ENCODE measurements at places on chromosomes 1 and 21.

- no peak for DNase-seq
These were observed 2.6 kb upstream of the DVL1 start for GRCh38 chr1:1351511-1352427.

DNA sequence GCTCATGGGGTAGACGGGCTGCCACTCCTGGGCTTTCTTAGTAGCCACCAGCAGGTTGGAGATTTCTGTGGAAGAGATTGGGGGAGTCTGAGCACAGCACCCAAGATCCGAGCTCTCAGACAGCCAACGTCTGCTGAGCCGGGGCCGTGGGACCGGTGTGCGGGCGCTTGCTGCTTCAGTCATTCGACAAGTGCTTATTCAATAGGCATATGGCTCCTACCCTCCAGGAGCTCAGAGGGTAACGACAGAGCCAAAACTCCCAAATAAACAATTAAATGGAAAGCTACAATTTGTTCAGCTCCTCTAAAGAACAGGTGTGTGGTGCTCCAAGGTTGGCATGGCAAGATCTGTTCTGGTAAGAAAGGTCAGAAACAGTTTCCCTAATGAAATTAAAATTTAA, 106.0 kb downstream of the RAVER2 start:
- DNase-seq: no peak

- DNase-seq: no peak
These were observed 31.5 kb downstream of the OLIG1 start for GRCh38 chr21:33101300-33101911.

- DNase-seq: no peak
These were observed 66.3 kb downstream of the MAP3K7CL start for GRCh38 chr21:29196670-29197191.

DNA sequence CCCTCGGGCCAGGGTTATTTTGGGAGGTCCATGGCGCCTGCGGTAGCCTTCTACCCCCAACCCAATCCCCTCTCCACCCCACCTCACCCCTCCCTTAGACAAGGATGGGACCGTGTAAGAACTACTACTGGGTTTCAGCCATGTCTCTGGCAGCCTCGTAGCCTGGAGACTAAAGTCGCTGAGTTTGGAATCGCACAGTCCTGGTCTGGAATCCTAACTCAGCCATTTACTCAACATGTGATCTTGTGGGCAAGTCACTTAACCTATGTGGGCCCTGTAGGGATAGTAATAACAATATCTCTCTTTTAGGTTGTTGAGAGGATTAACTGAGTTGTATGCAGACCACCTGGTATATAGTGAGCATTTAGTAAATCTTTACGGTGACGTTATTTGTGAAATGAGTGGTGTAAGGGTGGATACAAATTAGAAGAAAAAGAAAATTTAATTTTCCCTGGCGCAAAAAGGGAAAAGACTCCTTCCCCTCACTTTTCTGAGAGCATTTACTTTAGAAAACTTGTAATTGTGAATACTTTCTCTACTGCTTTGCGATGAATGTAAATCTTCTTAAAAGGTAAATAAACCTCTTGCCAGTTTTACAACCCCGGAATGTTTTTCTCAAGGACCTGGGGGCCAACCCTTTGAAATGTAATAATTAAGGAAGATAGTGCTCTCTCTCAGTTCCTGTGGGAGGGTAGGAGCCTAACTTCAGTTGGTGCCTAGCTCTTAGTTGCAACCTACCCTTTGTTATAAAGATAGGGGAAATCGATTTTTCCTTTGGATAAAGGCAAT, 615 bp upstream of the MRPS15 start:
- DNase-seq: peak; percentile 38

DNA sequence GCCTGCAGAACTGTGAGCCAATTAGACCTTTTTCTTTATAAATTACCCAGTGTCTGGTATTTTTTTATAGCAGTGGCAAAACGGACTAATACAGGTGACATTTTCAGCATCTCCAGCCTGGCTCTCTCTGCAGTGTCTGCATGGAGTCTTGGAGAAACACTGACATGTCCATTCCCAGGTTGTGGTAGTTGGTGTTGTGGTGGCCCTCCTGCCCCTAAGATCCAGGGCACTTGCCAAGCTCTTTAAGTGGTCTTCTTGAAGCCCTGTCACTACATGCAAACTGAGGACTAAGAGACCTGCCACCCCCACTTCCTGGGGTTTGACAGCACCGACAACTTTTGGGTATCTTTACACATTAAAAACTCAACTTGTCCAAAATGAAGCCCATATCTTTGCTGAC, 419.4 kb downstream of the NPHP4 start:
- no peak for DNase-seq

- DNase-seq: no peak
These were observed 1.1 kb upstream of the PRXL2B start for GRCh38 chr1:2585318-2586092.

GRCh38 chr1:19385869-19386591, 73.9 kb downstream of the SLC66A1 start:
- DNase-seq: no peak

- no peak for DNase-seq
These were observed 36.3 kb upstream of the RAP1GAP start for GRCh38 chr1:21705303-21705980.

GRCh38 chr1:109669246-109669948, 1.5 kb downstream of the GSTM2 start:
- DNase-seq: no peak

GRCh38 chr1:27166929-27167328, 12.0 kb upstream of the SLC9A1 start:
- no peak for DNase-seq

- DNase-seq: no peak
These were observed 130.7 kb downstream of the FAM78B start for GRCh38 chr1:166036092-166036491.

DNA sequence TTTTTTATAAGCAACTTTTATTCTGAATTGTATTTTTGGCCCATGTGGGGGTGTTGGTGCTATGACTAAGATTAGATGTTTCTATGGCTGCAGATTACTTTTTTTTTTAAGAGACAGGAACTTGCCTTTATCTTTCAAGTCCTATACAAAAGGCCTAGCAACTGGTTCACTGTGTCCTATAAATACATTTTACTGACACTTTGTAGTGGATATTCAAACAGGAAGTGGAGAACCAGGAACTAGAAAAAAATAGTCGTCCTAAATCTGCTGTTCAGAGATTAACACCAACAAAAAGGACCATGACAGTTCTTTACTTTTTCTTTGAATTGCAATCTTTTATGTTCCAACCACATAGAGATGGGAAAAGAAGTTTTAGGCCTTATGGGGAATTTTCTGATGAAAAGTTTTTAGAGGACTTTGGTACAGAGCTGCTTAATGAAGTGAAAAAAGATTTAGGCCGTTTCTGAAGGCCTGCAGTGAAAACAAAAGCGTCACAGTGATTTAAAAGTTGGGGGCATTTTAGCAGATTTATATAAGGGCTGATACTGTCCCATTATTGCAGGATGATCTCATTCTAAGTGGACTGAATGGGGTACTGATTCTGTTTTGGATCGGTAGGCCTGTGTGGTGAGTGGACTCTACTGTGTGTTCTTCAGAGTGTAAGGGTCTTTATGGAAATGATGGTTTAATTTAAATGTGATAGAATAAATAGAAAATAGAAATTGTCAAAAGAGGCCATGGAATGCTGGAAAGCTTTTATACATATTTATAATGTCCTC, 136.4 kb upstream of the DEPDC1 start:
- DNase-seq: no peak

GRCh38 chr1:155178441-155179111, 4.9 kb downstream of the TRIM46 start:
- no peak for DNase-seq

- DNase-seq: no peak
These were observed 291.4 kb downstream of the LRRC40 start for GRCh38 chr1:69913977-69914376.

DNA sequence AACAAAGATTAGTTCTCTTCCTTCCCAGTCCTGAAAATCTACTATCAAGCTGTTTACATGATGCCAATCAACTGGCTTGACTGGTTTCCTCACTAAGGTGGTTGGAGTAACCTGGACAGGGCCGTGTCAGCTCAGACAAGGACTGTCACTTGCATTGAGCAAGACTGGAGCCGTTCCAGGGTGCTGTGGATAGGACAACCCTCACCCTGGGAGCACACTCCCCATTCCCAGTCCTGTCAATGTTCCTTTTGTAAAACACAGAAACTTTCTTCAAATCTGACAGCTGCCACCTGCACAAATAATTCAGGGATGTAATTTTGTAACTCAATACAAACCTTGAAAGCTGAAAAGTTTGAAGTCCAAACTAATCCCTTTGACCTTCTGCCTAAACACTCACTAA, 31.4 kb downstream of the PLPP3 start:
- no peak for DNase-seq

- no peak for DNase-seq
These were observed 14.0 kb downstream of the SFPQ start for GRCh38 chr1:35178874-35179380.

- no peak for DNase-seq
These were observed 21.3 kb downstream of the SCAF4 start for GRCh38 chr21:31710586-31710985.

GRCh38 chr1:166488327-166488726, 321.5 kb upstream of the FAM78B start:
- no peak for DNase-seq

DNA sequence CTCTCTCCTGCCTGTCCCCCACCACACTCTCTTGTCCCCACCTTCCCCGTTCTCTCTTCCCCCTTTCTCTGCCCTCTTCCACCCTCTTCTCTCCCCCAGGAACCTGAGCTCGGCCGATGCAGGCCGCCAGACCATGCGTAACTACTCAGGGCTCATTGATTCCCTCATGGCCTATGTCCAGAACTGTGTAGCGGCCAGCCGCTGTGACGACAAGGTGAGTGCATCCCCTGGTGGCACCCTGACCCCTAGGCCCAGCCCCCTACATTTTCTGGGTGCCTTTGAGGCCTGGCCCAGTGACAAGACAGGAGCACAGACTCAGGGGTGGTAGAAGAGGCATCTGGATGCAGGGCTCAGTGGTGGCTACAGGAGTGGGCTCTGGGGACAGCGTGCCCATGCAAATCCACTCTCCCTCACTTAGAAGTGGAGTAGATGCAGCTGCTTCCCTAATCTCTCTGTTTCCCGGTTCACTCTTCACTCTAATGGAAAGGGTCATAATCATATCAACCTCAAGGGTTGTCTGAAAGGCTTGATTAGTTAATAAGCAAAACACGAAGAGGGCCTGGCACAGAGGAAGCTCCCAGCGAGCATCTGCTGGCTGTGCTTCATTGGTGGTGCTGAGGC, 37.0 kb downstream of the PKP1 start:
- peak; percentile 47 for DNase-seq

DNA sequence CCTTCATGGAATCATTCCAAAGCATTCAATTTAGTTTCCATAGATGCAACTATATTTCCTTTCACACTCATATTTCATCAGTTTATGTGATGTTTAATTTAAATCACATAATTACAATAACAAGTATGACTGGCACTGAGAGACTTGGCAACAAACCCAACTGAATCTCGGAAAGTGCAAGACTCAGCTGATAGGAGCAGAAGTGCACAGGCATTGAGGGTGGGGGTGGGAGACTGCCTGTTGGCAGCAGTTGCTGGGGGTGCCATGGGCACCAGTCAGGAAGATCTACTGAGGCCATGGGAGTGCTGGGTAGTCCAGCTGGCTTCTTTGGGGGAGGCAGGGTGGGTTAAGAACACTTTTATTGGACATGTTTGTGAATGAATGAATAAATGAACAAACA, 10.4 kb upstream of the HMGB4 start:
- no peak for DNase-seq

DNA sequence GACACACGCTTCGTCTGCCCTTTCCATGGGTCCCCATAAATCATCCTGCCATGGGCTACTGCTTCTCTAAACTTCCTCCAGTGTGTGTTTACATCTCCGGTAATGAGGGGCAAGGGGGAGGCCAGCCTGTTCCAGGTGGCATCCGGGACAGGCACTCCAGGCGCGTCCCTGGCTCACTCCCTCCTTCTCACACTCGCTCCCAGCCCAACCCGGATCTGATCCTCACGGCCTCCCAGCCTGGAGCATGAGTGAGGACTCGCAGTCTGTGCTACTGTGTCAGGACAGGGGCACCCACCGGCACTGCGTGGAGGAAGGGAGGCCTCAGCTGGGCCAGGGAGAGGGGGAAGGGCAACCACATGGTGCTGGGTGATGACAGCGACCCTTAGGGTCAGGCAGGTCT, 225.4 kb downstream of the TRABD2B start:
- DNase-seq: no peak

DNA sequence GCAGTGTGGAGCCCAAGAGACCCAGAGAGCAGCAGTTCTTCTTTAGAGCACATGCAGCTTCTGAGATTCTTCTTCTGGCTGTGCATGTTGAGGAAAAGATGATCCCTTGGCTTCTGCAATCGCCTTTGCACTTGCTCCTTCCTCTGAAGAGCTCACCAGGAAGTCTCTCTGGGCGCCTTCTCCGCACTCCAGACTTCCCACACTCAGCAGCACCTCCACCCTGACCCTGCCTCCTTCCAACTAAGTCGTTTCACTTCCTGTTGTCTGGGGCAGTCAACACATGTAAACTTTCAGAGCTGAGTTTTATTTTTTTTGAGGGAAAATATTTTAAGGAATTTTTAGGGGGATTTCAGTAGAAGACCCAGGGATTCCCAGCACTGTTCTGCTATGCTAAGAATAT, 73.4 kb upstream of the F3 start:
- DNase-seq: no peak

DNA sequence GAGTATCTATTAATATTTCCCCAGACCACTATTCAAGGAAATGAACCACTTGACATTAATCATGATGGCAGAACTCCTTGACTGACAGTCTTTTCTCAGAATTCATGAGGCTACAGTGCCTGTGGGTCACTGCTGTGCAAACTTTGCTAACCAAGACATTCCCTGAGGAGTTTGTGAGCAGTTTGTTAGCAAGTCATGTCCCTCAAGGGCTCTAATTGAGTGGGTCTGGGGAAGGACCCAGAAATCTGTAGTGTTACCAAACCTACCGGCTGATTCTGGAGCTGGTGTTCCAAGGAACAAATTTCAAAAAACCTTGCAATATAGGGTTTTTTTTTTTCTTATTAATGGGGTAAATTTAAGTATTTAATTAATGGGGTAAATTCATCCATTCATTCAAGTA, 103.2 kb upstream of the VANGL1 start:
- DNase-seq: no peak

- no peak for DNase-seq
These were observed 277.6 kb downstream of the KIF26B start for GRCh38 chr1:245432228-245432875.

DNA sequence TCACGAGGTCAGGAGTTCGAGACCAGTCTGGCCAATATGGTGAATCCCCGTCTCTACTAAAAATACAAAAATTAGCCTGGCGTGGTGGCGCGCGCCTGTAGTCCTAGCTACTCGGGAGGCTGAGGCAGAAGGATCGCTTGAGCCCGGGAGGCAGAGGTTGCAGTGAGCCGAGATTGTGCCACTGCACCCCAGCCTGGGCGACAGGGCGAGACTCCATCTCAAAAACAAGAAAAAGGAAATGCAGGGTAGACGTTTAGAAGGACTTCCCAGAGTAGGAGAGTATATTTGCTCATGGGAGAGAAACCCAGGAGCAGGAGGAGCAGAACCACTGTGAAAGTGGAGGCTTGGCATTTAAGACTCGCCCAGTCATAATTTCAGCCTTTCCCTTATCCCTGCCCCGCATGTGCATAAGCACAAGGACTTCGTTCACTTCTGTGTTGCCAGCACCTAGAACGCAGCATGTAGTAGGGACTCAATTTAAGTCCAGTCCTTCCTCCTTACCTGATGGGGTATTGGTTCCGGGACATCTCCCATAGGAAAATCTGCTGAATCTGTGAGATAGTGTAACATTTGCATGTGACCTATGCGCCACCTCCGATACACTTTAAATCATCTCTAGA, 5.2 kb upstream of the MEF2D start:
- no peak for DNase-seq

- DNase-seq: no peak
These were observed 44.8 kb downstream of the SYT2 start for GRCh38 chr1:202665417-202665816.

- no peak for DNase-seq
These were observed 397.7 kb downstream of the HLX start for GRCh38 chr1:221276896-221277409.

Measured in NCI-H1436 treated with DMSO at 0.1 percent for 48 hours (cell line).